ENCODE measurements at places on chromosomes 7 and 10.
A peak's percentile ranks its signal among the peaks of the same experiment; 100 is the strongest.

DNA sequence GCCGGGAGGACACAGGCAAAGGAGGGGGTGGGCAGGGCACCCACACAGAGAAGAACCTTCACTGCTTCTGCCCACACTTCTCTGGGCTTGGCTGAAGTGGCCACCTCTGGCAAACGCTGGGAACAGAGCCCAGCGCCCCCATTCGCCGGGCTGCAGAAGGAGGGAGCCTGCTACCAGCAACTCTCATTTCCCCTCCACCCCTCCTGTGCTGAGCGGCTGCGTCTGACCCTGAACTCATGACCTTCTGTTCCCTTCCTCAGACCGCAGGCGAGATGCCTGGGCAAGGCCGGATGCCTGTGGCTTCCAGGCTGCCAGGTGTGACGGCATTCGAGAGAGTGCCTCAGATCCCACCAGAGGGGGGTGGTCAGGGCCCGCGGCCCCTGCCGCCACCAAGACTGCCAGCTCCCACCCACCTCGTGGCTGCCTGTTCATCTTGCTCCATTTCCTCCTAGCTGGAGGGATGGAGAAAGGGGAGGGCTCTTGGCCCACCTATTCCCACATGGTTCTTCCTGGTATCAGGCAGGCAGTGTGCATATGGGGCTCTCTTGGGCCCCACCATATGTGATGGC, 19.8 kb downstream of the DNAJB12 start:
- DNase-seq: no peak

- DNase-seq: no peak
These were observed 1.8 kb downstream of the DDIT4 start for GRCh38 chr10:72275351-72276012.

GRCh38 chr10:104509981-104510380, 131.1 kb upstream of the SORCS3 start:
- no peak for DNase-seq

- DNase-seq: no peak
These were observed 78.0 kb downstream of the DKK1 start for GRCh38 chr10:52391927-52392602.

- no peak for DNase-seq
These were observed 67.4 kb downstream of the VWC2 start for GRCh38 chr7:49840751-49841405.

GRCh38 chr7:37751096-37751495, 67.5 kb downstream of the GPR141 start:
- DNase-seq: no peak

GRCh38 chr7:95424716-95425115, 10.1 kb downstream of the PON2 start:
- no peak for DNase-seq

DNA sequence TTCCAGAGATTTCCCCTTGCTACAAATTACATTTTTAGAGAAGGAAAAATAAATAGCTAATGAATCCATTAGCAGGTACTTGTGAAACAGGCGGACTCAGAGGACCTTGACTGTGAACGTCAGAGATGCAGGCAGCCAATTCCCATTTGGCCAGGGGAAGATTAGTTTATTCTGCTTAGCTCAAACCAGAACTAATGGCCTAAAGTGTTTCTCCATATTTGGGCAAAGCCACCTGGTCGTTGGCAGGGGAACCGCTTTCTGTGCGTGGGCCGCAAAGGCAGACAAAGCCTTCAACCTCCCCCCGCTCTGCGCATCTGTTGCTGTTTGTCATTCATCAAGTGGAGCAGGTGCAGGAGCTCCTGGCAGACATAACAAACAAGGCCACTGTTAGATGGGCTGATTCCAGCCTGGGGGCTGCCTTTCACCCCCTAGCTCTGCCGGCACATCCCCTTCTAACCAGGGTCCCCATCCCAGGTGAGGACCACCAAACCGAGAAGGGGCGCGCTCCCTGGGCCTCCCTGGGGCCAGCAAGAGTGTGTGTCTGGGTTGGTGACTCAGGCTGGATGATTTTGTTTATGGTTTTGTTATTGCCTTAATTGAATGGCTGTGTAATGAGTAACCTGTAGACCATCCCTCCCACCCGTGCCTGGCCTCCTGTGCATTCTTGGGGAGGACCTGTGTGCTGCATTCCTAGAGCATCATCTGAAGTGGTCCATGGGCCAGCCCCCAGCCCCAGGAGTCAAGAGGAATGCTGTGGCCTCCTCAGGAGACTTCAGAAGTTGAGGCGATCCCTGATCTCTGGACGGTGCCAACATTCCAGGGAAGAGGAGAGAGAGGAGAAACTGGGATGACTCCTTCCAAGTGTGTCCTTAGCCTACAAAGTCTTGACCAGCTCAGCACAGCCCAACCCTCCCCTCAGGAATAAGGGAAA, 14.5 kb upstream of the CPA1 start:
- peak; percentile 56 for DNase-seq

DNA sequence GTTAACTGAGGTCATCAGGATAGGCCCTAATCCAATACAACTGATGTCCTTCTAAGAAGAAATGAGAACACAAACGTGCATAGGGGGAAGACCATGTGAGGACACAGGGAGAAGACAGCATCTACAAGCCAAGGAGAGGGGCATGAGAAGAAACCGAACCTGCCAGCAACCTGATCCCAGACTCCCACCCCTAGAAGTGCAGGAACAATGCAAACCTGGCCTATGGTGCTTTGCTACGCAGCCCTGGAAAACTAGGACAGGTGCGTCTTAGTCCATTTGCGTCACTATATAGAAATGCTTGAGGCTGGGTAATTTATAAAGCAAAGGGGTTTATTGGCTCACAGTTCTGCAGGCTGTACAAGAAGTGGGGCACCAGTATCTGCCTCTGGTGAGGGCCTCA, 322.6 kb upstream of the ZNF32 start:
- DNase-seq: no peak

DNA sequence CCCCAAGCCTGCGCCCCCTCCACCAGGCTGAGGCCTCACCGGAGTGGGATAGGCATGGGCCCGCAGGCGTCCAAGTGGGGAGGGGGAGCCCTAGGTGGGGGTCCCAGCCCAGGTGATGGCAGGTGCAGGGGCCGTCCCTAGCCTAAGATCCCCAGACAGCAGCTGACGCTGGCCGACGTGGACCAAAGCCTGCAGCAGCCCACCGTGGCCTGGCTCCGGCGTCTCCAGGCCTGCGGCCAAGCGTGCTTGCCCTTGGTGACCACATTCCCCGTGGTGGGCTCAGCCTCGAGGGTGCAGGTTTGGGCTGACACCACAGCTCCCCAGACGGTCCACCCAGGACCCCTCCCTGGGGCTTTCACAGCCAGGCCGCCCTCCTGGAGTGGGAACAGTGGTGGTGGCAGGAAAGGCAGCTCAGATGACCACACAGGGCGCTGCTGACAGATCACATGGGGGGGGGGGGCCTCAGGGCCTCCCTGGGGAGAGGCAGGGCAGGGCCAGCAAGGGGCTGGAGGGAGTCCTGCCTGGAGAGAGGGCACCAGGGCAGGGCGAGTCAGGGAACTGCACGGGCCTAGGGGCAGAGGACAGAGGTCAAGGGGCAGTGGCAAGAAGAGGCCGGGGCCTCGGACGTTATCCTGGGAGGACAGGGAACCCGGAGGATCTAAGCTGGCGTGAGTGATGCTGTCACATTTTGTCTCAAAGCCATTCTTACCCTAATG, 767 bp upstream of the ADAM8 start:
- no peak for DNase-seq

DNA sequence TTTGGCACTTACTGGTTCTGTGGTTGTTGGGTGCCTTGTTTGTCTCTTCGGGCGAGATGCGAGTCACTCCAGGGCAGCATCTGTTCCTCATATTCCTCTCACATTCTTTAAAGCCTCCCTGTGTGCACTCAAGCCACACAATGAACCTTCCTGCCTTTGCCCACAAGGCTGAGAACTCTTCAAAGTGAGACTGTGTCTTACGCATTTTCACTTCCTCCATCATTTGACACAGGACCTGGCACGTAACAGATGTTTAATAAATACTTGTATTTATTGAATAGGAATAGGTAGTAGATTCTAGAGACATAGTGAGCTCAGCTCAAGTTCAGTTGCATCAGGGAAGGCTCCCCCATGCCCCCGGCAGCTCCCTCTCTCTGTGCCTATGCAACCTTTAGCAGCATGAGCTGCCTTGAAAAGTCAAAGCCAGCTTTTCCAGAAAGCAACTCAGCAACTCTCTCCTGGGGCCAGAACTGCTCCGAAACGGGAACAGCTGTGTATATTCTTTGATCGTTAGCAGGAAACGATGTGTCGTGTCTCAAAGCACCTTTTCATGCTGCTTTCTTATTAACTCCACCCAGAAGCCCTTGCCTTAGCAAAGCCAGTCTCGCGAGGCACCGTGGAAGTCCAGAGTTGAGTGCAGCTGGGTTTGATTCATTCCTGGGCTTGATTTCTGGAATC, 97.5 kb downstream of the PFKFB3 start:
- no peak for DNase-seq

DNA sequence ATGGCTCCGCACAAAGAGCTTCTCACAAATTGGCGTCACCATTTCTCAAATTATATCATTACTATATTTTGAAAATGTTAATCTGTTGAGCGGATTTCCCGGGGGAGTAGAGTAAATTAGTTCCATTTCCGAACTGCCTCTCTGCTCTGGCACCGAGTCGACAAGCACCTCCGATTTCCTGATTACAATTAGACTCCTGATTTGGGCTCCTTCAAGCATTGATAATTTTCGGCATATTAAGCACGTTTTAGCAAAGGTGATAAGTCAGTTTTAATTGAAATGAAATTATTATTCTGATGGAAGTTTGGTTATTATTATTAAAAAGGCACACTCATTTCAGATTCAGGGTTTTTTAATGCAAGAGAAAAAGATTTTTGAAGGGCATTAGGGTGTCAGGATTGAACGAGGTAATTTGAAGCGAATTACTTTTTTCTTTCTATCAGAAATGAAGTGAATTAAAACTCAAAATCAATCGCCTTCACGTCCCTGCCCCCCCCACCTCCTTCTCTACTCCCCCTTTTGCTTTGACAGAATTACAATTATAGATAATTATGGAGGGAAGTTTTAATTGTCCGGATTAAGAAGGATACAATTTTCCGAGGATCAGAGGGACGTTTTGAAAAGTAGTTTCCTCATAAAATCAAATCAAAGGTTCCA, 4.0 kb upstream of the UNCX start:
- DNase-seq: no peak

Measured in HTR-8/SVneo (cell line).